ENCODE measurements at places on chromosomes 13 and 19.

DNA sequence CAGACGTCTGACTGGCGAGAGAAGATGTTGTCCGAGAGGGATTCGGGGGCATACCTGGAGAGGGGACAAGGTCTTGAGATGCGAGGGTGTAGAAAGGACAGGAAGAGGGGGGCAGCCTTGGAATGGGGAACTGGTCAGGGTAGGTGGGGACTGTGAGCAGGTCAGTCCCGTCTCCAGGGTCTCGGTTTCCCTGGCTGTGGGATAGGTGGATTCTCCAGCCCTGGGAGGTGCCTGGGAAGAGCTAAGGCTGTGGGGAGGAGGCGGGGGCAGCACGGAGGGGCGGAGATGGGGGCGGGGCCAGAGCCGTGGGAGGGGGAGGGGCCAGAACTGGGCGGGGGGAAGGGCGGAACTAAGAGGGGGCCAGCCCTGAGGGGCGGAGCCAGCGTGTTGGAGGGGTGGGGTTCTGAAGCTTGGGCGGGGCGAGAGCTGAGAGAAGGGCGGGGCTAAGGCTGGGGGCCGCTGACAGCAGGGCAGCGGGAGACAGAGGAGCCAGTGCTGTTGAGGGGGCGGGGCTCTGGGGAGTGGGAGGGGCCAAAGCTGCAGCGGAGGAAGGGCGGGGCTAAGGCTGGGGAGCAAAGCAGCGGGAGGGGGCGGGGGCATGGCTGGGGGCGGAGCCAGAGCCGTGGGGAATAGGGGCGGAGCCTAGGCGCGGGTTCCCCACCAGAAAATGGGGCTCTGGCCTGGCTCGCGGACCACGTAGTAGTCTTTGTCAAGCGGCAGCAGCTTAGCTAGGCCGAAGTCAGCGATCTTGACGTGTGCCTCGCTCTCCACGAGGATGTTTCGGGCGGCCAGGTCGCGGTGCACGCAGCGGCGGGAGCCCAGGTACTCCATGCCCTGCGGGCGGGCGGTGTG is 9.5 kb upstream of the INSL3 start:
- peak; percentile 94 for DNase-seq

GRCh38 chr19:4983346-4984105 is 14.6 kb downstream of the KDM4B start:
- no peak for DNase-seq

DNA sequence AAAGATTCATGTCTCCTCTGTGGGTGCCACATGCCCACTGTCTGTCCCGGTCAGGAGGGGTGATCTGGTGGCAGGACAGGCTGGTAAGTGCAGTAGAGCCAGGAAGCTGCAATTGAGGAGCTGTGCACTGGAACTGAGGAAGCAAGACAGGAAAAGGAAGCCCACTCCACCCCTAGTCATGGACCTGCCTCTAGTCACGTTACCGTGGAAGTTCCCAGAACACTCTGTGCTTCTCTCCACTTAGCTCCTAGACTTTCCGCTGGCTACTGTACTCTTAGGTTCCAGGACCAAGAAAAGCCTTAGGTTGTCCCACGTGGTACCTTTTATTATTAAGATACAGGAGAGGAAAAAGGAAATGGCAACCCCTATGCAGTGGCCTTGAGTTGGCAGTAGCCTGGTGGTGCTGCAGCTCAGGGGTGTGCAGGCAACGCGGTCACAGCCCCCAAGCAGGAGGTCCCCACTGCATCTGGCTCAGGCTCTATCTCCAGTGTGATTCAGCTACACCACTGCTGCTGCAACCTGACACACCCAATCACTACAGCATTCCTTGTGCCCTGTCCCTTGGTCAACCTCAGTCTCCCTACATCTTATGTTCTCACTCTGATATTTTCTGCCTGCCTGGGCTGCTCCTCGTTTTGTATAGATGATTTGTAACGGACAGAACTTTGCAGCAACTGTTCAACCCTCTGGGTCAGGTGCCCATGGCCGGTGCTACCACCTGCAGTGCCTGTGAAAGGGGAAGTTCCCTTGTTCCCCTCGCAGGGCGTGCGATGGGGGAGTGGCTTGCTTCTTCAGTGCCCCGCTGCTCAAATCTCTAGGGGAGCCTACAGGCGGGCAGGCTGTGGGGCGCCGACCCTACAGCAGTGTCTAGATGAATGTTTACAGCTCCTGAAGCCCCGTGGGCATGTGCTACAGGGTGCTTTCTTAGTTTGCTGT is 24.4 kb upstream of the GPR12 start:
- DNase-seq: no peak

DNA sequence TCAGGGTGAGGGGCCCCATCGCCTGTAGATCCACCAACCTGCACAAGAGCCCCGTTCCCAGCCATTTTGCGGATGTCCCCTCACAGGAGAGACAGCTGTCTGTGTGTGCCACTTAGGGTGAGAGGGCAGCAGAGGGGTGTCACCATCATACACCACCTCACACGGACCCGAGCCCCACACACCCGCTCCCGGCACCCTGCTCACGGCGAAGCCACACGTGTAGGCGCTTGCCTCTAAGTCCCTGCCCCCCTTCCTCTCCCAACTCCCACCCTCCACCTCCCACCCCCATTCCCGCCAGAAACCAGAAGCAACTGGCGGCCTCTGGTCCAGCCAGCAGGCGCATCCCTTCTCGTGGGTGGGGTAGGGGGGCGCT is 4.0 kb upstream of the DPF1 start:
- DNase-seq: no peak

DNA sequence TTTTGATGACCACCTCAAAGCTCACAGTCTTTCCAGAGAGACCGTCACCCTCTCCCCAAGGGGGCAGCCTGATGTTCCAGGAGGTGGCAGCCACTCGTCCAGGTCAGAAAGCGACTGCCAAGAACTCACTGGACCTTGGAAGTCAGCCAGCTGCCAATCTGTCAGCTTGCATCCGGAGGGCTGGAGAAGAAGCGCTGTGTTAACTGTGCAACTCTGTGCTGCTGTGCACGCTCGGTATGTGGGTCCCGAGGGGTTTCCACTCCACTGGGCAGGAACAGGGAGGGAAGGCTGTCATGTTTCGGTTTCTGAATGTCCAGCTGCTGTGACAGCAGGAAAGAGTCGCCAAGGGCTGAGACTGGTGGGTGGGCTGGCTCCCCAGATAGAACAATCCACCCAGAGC is 89.2 kb downstream of the CACNA1A start:
- DNase-seq: no peak

DNA sequence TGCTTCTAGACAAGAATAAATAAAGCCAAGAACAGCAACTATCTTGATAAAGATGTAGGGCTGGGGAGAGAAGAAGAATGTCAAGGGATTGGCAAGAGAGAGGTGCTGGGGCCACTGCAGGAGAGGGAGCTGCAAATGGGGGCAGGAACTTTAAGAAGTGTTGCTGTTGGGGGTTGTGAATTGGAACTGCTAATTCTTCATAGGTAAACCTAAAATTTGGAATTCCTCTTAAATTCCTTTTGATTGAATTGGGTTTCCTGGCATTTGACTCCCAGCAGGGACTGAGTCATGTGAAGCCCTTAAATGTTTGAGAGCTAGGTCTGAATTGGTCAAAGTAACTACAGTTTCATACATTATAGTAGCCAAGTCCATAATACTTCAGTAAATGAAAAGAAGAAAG is 305.6 kb upstream of the TMTC4 start:
- no peak for DNase-seq

DNA sequence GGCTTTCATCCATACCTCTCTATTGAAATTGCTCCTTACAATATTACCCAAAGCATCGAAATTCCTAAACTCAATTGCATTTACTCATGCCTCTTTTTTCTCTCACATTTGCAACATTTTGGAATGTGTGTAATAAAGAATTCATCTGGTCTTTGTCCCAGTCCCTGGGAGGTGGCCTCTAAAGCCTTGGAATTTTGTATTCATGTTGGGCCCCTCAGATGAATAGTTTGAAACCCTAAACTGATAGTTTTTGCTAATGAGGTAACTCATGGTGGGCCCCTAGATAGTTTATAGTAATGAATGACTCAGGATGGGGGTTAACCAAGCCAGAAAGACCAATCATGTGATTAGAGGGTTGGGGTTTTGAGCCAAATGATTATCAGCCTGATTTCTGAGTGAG is 490.4 kb downstream of the DIAPH3 start:
- DNase-seq: no peak

DNA sequence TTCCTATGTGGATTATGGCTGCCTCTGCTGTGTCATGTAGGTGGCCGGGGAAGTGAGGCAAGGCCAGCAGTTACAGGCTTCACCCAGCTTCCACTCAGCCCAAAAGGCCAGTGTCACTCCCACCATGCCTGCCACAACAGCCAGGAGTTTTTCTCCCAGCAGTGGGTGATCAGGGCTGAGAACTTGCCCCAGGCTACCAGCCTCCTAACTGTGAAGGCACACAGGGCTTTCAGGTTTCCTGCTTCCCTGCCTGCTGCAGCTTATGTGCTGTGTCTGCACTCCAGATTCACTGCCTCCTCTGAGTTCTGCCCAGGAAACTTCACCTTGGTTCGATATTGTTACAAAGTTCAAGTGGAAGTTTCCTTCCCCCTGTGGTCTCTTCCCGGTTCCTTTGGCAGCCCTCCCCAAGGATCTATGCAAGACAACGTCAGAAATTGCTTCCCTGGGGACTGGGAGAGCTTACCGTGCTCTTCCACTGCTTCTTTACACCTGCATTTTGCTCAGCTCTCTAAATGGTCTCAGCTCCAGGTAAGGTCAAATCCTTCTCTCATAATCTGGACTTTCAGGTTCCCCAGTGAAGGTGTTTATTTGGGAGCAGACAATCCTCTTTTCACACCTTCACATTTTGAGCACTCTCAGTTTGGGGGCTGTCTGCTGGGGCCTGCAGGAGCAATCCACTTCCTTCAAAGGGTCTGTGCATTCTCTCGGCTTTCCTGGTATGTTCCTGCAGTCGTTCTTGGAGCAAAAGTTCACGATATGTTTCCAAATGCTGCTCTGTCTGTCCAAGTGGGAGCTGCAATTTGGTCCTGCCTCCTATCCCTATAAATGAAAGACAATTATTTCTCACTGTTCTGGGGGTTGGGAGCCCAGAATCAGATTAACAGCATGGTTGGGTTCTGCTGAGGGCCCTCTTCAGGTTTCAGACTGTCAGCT is 1730.1 kb upstream of the PRR20A start:
- no peak for DNase-seq

GRCh38 chr19:56117376-56117884 is 3.7 kb downstream of the ZNF787 start:
- DNase-seq: peak; percentile 20

DNA sequence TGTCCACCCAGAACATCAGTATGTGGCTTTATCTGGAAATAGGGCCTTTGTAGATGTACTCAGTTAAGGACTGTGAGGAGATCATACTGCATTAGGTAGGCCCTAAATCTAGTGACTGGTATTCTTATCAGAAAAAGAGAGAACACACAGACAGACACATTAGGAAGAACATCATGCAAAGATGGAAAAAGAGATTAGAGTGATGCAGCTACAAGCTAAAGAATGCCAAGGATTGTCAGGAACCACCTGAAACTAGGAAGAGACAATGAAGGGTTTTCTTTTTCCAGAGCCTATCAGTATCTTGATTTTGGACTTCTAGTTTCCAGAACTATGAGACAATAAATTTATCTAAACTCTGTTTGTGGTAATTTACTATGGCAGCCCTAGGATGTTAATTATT is 15.0 kb upstream of the DZIP1 start:
- no peak for DNase-seq

DNA sequence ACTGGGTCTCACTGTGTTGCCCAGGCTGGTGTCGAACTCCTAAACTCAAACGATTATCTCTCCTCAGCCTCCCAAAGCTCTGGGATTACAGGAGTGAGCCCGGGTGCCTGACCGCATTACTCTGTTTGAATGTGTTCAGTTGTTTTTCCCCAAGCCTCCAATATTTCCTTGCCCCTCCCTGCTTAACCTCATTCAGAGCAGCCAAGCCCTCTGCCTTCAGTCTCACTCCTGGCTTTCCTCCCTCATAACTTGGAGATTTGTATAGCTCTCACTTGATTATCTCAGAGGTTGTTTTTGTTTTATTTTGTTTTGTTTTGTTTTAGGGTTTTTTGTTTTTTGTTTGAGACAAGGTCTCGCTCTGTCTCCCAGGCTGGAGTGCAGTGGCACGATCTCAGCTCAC is 11.4 kb downstream of the EPHX3 start:
- DNase-seq: no peak

DNA sequence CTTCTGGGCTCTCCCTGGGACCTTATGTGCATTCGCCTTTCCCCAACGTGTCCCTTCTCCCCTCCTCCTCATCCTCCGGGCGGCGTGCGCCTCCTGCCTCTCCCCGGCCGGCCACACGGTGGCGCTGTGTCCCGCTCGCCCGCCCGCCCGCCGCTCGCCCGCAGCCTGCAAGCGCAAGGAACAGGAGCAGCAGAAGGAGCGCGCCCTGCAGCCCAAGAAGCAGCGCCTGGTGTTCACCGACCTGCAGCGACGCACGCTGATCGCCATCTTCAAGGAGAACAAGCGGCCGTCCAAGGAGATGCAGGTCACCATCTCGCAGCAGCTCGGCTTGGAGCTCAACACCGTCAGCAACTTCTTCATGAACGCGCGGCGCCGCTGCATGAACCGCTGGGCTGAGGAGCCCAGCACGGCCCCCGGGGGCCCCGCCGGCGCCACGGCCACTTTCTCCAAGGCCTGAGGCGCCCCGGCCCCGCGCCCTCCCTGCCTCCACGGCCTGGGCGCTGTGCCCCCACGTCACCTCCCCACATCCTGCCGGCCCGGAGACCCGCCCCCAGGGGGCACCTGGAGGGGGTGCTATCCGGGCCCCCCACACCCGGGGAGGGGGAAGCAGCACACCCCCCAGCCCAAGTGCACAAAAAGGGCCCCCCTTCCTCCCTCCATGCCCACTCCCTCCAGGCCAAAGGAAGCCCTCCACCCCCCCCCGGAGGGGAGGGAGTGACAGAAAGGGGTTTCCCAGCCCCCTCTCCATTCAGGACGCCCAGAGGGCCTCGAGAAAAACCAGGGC is 21.9 kb downstream of the ONECUT3 start:
- no peak for DNase-seq

DNA sequence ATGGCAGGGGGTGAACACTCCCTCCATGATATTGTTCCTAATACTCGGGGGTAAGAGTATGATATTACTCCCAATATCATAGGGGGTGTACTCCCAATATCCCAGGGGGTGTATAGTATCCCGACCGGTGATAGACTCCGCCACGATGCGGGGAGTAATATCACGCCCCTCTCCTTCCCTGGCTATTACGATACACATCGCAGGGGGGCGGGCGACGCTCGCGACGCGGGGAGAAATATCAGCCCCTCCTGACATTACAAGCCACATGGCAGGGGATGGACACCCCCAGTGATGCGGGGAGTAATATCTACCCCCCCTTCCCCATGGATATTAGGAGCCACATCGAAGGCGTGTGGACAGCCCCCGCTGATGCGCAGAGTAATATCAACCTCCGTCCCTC is 3.2 kb upstream of the RGCC start:
- no peak for DNase-seq

DNA sequence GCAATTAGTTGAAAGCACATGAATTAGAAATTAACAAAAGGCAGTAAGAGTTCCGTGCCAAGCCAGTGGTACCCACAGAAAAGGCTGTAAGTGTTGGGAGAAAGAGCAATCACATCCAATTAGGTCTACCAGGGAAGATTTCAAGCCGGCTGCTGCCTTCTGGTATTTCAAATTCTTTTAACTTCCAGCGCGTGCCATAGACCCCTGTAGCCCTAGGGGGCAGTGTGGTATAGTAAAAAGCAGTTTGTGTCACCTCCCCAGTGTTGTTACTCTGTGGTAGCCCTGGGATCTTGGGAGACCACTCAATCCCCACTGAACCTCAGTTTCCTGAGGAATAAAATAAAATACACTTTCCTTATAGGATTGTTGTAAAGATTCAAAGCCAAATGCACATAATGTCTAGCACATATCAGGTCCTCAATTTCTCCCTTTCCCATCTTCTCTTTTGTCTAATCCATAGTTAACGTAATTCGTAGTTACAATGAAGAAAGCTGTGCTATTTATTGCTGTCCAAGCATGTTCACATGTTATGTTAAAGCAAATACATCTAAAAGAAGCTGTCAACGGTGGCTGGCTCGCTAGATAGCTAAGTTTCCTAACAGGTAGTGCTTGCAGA is 230.2 kb downstream of the TDRD3 start:
- peak; percentile 9 for DNase-seq
